GM12891 (cell line): ENCODE measurements at places on chromosomes 2 and 18.

DNA sequence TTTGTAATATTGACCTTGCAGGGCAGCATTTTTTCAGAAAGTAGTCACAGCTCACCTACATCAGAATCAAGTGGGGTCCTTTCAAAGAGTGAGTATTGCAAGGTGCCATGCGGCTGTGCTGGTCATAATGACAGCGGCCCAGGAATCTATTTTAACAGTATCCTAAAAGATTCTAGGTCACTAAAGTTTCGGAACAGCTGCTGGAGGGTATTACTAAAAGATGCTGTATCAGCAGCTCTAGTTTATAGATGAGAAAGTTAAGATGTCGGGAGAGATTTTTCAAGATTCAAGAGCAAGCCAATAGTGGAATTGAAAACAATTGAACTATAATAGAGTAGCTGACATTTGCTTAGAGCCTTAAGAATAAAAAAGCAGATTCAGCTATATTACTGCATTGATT is 336.0 kb downstream of the SLC8A1 start:
- DNase-seq: no peak

DNA sequence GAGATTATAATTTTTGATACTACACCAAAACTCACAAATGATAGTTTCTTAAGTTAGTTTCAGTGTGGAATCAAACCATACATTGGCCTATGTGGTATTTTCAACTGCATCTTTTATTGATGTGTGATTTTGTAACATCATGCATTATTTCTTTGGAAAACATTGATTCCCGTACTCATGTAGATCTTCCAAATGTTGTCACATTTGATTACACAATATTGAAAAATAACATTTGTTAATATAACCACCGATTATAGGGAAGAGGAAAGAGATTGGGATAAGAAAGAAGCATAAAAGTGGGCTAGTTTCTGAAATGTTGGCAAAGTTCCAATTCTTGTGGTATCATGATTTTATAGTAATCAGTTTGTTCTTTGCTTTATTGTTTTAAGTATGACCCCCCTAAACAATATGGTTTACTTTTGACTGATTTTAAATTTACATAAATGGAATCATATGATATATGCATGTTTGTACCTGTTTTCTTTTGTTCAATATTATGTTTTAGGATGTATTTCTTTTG is 117.2 kb upstream of the OTX1 start:
- DNase-seq: no peak

GRCh38 chr2:176443946-176444345 is 174.7 kb downstream of the MTX2 start:
- no peak for DNase-seq

GRCh38 chr2:97991081-97991856 is 4.5 kb downstream of the TMEM131 start:
- DNase-seq: no peak

DNA sequence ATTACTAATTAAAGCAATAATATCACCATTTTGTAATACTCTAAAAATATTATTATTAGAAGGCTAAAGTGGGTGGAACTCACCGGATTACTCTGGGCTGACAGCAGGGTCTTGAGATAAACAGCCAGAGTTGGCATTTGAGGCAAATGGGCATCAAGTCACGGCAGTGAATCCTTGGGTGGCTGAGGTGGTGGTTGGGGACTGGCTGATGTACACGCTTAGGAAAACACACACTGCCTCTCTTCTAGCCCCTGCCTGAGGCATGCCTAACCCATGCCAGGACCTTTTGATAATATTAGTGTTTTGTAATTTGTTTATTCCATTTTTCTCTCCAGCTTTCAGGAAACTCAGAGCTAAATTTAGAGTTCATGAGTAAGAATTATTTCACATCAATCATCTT is 76.8 kb downstream of the ACKR3 start:
- no peak for DNase-seq

- no peak for DNase-seq
Measured at GRCh38 chr2:224793946-224794345, 77.8 kb upstream of the CCDC195 start.

GRCh38 chr2:142598846-142599245 is 278.6 kb upstream of the KYNU start:
- no peak for DNase-seq
